ENCODE measurements at places on chromosomes 3 and 15.

- DNase-seq, result no peak
These were observed 588.3 kb upstream of the NAALADL2 start for GRCh38 chr3:174270841-174271240.

DNA sequence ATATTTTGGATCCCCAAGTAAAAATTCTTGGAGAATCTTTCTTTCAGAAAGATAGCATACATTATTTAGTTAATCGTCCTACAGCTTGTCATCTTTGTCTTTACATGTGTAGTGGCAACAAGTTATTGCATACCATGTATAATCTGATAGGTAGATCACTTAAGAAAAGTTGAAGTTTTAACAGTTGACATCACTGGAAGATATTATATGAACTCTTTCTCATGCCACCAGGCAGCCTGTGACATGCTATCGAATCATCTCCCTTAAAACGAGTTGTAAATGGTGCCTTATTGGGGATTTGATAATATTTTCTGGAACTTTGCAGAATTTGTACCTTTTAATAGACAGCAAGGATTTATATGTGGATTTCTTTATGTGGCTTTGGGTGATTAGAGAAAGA is 8.7 kb downstream of the U2SURP start:
- DNase-seq, result no peak

DNA sequence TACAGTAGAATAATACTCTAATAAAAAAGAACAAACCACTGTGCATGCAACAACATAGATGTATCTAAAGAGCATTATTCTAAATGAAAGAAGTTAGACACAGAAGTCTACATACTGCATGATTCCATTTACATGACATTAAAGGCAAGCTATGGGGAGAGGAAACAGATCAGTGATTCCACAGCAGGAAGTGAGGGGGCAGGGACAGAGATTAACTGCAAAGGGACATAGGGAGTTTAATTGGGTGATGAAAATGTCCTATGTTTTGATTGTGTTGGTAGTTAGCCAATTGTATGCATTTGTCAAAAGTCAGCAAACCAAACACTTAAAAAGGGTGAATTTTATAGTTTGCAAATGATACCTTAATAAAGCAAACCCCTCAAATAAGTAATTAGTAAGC is 13.8 kb downstream of the CRYGS start:
- no peak for DNase-seq

DNA sequence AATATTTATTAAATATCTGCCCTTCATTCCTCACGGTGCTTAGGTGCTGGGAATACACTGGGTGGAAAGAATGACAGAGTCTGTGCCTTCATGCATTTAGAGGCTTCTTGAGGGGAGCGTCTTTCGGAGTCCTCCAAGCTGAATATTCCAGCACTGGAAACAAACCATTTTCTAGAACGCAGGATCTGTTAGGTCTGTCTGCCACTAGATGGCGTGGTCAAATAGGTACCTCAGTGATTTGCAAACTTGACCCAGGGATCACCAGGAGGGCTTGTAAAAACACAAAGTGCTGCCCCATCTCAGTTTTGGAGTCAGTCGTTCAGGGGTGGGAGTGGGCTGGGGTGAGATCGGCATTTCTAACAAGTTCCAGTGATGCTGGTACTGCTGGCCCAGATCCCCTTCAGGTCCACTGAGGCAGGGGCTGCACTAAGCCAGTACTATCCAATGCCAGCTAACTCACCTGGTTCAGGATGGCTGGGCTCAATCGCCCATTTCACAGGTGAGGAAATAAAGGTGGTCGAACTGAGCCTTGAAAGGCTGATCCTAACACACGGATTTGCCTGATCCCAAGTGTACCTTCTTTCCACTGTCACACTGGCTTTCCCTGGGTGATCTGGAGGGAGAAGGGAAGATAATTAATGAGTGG is 14.8 kb downstream of the ARNT2 start:
- no peak for DNase-seq

DNA sequence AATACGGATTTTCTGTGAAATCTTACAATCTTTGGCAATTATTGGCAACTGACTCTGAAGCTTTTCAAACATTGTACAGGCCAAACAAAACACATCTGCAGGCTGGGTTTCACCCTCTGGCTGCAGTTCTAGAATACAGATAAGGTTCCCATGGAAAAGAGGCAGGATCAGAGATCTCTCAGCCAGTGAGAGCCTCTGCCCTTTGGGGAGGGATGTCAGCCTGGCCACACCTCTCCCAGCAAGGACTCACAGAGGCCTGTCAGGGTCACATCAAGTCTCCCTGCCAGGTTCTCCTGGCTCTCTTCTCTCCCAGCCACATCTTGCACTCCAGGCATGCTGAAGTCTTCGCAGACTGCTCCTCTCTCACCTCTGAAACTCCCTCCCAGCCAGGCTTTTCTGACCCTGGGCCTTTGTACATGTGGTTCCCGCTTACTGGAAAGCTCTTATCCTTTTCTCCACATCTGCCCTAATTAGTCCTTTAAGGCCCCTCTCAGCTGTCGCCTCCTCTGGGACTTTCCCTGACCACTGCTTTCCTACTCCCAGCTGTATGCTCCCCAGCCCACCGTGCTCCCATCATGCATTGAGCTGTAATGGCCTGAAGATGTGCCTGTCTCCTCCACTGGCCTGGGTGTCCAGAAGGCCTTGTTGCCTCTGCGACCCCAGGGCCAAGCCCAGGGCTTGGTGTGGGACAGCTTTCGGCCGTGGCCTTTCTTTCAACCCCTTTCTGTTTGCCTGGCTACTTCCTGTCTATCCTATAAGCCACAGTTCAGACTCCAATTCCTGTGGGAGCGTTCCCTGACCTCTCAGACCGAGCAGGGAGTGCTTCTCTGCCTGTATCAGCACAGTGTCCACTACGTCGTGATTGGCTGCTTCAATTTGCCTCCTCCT is 4.3 kb downstream of the RBP1 start:
- DNase-seq, result no peak

- no peak for DNase-seq
These were observed 27.2 kb upstream of the POMGNT2 start for GRCh38 chr3:43132870-43133636.

DNA sequence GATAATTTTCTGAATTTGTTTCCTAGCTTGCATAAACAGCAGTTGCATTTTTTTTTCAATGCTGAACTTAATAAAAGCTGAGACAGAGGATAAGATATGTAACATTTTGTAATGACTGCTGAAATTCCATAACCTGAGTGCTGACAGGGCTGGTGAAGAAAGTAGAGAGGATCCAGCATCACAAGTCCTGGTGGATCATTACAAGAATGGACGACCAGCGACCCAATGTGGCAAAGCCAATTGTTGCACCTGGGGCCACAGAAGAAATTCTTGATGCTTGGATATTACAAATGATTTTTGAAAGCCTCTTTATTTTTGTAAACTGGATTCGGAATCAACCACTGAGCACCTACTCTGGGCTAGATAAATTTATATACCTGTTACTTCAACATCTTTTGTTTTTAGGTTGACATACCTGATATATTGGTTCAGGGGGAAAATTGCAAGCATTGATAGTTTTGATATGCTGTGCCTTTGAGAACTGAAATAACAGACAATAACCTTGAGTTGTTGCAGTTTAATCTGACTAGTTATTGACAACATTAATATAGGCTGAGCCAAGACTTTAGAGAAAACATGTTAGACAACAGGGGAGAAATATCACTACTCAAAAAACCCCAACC is 3.9 kb upstream of the ACTL6A start:
- peak; percentile 80 for DNase-seq

DNA sequence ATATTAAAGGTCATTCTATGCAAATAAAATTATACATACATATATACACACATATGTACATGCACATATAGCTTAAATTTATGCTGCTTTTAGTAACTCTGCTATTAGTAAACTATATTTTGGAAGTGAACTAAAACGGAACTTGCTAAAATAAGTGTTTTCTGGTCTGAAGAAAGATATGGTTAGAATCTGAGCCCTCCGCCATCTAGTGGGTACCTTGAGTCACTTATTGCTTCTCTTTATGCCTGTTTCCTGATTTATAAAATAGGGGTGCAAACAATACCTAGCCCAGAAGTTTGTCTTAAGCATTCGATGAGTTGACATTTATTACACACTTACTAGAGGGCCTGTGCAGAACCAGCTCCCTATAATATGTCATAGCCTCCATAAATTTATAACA is 255.7 kb downstream of the CNTN6 start:
- DNase-seq, result no peak

DNA sequence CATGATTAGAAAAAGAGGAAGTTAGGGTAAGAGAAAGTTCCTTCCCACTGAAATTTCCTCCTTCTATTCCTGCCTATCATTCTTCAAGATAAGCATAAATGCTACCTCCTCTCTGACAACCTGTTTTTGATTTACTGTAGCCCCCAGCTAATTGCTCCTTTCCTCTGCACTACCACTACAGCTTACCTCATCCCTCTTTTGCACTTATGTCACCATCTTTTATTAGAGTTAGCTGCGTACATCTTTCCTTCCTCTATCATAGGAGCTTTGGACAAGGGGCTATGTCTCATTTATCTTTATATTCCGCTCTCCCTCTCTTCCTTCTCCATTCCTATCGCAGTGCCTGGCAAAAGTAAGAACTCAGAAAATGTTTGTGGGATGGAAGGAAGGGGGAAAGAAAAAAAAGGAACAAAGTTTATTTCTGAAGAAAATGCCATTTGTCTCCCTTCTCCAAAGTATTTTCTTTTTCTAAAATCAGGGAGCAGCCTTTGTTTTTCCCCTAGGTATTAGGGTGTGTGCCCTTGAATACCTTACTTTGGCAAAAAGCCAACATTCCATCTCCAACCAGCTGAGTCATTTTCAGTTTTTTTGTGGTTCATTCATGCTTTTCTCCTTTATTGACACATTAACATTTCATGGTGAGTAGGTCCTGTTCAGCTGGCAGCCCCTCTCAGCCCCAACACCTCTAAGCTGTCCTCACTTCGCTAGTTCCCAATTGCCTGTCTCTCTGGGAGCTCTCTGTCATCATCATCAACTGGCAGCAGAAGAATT is 87.6 kb upstream of the SOX2 start:
- DNase-seq, result no peak

DNA sequence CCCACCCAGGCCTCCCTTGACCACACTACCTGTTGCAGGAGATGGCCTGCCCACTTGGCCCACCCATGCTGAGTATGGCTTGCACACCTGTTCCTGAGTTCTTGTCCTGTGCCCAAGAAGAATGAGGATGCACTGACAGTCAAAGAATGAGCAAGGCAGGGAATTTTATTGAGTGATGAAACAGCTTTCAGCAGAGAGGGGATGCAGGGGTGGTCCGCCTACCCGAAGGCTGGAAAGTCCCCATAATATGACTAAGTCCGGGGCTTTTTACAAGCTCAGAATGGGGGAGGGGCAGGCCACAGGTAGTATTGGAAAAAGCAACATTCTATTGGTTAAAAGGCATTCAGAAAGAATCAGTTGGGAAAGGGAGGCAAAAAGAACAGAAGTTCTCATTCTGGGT is 29.9 kb upstream of the RNU6-1 start:
- no peak for DNase-seq

DNA sequence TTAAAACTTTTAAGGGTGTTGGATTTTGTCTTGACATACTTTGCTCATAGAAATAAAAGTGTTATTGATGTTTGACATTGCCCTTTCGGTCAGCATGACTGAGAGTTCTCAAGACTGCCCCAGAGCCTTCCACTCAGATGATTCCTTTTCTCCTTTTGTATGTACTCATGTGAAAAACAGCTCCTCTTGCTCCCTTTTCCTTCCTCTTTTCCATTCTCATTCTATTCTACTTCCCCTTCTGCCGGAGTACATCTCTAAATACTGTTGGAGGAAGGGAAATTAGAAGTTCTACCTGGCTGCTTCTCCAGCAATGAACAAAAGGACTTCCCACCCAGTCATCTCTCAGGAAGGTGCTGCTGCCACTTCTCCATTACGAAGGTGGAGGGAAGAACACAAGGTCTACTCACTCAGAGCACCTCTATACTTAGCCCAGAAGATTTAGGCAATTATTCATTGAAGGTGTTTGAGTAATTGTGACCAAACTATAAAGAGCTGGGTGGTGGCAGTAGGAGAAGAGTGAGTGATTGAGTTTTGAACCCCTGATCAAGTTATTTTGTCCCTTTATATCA is 163.8 kb upstream of the MBNL1 start:
- no peak for DNase-seq

DNA sequence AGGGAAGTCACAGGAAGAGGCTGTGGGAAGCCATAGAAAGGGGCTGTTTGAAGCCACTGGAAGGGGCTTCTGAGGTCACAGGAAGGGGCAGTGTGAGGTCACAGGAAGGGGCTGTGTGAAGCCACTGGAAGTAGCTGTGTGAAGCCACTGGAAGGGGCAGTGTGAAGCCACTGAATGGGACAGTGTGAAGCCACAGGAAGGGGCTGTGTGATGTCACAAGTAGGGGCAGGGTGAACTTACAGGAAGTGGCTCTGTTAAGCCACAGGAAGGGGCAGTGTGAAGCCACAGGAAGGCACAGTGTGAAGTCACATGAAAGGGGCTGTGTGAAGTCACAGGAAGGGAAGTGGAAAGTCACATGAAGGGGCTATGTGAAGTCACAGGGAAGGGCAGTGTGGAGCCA is 33.1 kb downstream of the GASK1A start:
- DNase-seq, result no peak

GRCh38 chr3:44106756-44107155 is 134.9 kb upstream of the TOPAZ1 start:
- no peak for DNase-seq

DNA sequence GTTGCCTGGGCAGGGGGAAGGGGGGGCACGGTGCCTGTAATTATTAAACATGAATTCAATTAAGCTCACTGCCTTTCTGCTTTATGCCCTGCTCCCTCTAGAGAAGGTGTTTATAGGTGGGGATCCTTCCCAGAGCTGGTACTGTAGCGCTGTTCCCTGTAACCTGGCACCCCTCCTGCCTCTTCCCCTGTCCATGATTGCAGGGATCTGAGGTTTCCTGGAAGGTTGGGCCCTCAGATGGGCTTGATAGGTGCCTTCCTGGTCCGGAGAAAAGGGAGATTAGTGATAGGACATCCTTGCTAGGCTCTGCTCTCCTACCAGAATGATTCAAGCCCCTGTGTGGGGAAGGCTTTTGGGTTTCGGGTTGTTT is 2.1 kb upstream of the FAM131A start:
- DNase-seq, result no peak

GRCh38 chr15:41825145-41825544 is 2.7 kb upstream of the JMJD7 start:
- DNase-seq, result no peak

DNA sequence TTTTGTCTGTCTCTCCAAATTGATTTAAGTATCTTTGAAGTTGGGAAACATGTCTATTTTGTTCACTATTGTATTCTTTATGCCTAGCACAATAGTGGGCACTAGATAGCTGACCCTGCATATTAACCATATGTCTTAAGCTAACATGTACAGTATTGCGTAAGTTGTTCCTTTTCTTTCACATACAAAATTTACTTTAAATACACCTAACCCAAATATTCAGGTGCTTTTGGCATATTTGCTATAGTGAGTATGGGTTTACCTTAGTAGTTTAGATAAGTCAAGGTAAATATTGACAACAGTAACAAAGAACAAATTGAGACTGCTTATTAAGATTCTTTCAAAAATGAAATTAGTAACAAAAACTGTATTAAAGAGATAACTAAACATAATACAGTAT is 50.9 kb downstream of the NRG4 start:
- no peak for DNase-seq

- no peak for DNase-seq
These were observed 26.1 kb downstream of the FAM174B start for GRCh38 chr15:92629276-92629974.

GRCh38 chr3:87696124-87697013 is 362.4 kb downstream of the CGGBP1 start:
- no peak for DNase-seq
